ENCODE measurements at places on chromosomes 2 and 18. TPM values are rescaled to one million over a fixed set of nuclear protein-coding genes. Genes with fewer than 3 reads are reported as not detected.

The DYNAP gene
- 0.10 TPM for polyA plus RNA-seq

The SLC5A7 gene
- 0.09 TPM for polyA plus RNA-seq

DNA sequence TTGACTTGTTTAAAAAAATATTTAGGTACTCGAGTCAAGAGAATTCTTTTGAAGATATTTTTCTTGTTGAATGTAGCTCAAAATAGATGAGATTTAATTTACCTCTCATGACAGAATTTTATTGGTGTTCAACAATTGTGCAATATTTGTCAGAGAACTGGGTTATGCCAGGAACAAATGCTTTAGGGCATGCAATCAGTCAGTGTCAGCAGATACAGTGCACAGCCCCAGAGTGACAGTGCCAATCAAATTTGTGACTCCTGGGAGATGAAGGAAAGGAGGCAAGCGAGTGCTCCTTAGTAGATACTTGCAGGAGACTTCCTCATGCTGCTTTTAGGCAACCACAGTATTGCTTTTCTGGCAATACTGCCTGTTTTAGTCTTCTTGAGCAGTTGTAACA, 81.2 kb upstream of the DSEL start:
- DNase-seq, result no peak

GRCh38 chr2:216283038-216283900, 89.0 kb downstream of the MARCHF4 start:
- no peak for DNase-seq

GRCh38 chr2:179796213-179797007, 65.0 kb downstream of the ZNF385B start:
- DNase-seq, result no peak

Measured in forelimb muscle (tissue), 1 donor.